ENCODE measurements at places on chromosomes 11 and 22. TPM values are rescaled to one million over a fixed set of nuclear protein-coding genes. Genes with fewer than 3 reads are reported as not detected.

ANO1 gene
- total RNA-seq = 53.7 TPM

RPS19BP1 gene
- total RNA-seq = 177 TPM

CLMP gene
- 70.8 TPM for total RNA-seq

ARRB1 gene
- total RNA-seq = 42.3 TPM

FGF19 gene
- total RNA-seq = not detected

TENM4 gene
- total RNA-seq = 0.29 TPM

MMP13 gene
- total RNA-seq = not detected

TMEM86A gene
- 12.7 TPM for total RNA-seq

Data from breast epithelium (tissue), 4 donors.